Cortex of kidney (tissue), 1 donor: ENCODE measurements at places on chromosomes 2 and 18.

DNA sequence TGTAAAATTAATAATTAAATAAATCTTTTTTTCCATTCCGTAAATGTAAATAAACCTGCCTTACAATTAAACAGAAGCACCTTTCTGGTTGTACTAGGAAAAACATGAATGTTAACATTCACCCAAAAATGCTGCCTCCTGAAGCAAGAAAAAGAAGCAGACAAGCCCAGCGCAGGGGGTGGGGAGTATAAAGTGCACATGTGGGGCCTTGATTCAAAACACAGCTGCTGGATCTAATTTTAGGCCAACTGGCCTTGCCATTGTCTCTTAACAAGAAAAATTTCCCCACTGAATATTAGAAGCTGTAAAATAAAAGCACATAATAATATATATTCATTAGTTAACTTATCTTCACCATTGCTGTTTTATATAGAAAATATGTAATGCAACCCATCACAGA is 28.3 kb downstream of the TCF4 start:
- DNase-seq: no peak

DNA sequence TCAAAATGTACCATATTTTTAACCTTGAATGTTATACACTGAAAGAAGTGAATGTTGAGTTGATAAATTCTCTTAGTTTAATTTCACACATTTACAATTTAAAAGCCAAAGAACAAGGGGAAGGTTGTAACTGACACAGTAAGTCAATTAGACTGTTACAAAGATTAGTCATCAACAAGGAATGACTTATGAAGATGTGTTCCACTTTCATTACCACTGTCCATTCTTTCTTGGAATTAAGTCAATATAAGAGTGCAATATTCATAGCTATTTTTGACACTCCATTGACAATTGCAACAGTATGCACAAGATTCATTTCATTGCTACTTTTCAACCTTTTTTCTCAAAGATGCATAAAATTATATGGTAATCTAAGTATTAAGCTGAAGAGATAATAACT is 291.3 kb downstream of the RIT2 start:
- no peak for DNase-seq

- DNase-seq: no peak
Measured at GRCh38 chr18:415617-416612, 84.6 kb downstream of the COLEC12 start.

GRCh38 chr18:407626-408224 is 92.8 kb downstream of the COLEC12 start:
- no peak for DNase-seq

DNA sequence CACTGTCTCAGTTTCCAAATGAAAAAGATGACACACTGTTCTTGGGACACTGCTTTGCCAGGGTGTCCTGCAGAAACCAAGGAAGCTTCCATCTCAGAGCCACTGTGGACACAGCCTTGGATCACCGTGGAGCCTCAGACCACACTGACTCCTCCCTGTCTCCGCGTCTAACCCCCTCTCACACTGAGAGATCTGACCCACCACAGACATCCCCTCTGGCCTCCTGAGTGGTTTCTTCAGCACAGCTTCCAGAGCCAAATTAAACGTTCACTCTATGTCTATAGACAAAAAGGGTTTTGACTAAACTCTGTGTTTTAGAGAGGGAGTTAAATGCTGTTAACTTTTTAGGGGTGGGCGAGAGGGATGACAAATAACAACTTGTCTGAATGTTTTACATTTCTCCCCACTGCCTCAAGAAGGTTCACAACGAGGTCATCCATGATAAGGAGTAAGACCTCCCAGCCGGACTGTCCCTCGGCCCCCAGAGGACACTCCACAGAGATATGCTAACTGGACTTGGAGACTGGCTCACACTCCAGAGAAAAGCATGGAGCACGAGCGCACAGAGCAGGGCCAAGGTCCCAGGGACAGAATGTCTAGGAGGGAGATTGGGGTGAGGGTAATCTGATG is 113.4 kb upstream of the PKDCC start:
- DNase-seq: no peak

GRCh38 chr2:62208758-62209114 is 12.8 kb downstream of the B3GNT2 start:
- no peak for DNase-seq

DNA sequence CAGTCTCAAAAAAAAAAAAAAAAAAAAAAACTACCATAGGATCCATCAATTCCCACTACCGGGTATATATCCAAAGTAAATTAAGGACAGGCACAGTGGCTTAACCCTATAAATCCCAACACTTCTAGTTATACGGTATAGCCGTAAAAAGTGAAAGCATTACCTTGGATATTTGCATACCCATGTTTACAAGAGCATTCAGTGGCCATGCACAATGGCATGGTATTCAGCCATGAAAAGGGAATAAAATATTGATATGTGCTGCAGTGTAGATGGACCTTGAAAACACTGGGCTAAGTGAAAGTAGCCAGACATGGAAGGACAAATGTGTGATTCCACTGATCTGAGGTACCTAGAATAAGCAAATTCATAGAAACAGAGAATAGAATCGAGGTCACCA is 111.8 kb upstream of the CAB39 start:
- DNase-seq: no peak

DNA sequence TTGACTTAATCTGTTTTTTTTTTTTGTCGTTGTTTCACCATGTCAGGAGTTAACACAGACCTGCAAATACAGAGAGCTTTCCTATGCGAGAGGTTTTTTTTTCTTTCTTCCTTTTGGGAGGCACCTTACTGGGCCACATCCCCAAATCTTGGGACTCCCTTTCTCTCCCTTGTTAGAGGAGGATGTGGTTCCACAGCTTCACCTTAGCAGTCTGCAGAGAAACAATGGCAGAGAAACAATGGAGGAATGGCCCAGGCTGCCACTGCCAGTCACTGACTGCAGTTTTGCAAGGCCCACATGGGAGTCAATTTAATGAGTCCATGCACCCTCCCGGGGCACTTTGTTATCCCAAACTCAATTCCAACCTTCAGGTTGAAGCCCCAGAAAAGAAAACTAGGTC is 20.8 kb upstream of the PDK1 start:
- no peak for DNase-seq

GRCh38 chr18:52617931-52618330 is 277.9 kb downstream of the DCC start:
- no peak for DNase-seq

GRCh38 chr18:66439670-66440069 is 164.2 kb downstream of the CDH19 start:
- DNase-seq: no peak

GRCh38 chr18:53417003-53417402 is 807.5 kb downstream of the MBD2 start:
- no peak for DNase-seq

- no peak for DNase-seq
Measured at GRCh38 chr2:103176294-103176915, 414.6 kb downstream of the TMEM182 start.

DNA sequence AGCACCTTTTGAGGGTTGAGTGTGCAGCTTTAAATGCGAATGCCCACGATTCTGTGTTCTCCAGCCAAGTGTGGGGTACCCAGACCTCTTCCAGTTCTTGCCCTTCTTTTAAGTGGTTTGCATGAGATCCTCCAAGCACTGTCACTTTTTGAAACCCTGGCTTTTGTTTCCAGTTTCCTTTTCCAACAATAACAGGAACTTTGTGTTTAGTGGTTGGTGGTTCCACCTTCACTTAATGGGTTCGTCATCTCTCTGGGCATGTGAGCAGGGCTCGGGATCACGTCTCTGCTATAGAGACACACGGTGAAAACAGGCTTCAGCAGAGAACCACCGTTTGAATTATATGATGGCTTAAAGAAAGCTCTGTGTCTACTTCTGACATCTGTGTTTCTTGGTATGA is 197.6 kb downstream of the LDLRAD4 start:
- no peak for DNase-seq

DNA sequence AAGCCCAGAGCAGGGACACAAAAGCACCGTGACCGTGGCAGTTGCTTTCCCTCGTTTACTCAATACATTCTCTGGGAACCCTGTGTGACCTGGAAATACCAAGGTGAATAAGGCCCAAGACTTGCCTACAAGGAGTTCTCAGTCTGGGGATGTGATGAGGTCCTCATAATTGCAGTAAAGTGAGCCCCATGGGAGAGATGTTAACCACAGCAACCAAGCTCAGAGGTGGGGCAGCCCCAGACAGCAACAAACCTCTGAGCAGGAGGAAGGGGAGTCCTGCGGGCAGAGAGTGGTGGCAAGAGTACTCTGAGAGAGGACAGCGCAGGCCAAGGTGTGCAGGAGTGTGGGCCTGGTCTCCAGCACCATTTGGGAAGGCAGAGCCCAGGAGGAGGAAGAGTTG is 91.6 kb downstream of the TTC32 start:
- DNase-seq: no peak

DNA sequence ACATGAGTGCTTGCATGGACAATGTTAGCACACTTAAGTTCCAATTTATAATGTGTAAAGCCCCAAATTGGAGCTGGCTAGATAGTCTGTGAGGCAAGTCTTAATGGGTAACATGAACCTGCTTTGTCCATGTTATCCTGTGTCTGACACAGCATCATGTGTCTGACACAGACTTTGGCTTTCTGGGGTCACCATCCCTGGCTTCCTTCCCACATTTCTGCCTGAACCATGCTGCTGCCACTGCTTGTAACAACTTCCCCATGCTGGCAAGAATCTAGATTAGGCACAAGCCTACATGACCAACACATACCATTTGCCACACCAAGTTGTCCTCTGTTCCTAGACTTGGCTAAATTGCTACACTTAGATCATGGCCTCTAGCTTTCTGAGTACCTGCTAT is 49.8 kb upstream of the ZBTB7C start:
- no peak for DNase-seq

- no peak for DNase-seq
Measured at GRCh38 chr2:230938516-230939065, 13.5 kb upstream of the GPR55 start.

DNA sequence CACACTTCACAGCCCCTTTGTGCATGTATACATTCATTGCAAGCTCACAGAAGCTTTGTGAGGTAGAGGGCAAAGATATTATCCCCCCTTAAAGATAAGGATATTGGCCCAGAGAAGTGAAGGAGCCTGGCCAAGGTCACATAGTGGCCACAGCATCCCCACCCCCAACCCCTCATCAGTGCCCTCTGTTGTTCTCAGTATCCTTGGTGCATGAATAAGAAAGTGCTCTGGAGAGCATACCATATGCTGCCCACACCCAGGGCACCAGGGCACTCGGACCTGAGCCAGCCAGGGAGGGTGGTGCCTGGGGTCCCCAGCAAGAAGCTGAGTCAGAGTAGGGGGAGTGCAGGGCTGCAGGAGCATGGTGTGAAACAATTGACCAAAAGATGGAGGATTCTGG is 3.3 kb downstream of the DYSF start:
- DNase-seq: no peak

DNA sequence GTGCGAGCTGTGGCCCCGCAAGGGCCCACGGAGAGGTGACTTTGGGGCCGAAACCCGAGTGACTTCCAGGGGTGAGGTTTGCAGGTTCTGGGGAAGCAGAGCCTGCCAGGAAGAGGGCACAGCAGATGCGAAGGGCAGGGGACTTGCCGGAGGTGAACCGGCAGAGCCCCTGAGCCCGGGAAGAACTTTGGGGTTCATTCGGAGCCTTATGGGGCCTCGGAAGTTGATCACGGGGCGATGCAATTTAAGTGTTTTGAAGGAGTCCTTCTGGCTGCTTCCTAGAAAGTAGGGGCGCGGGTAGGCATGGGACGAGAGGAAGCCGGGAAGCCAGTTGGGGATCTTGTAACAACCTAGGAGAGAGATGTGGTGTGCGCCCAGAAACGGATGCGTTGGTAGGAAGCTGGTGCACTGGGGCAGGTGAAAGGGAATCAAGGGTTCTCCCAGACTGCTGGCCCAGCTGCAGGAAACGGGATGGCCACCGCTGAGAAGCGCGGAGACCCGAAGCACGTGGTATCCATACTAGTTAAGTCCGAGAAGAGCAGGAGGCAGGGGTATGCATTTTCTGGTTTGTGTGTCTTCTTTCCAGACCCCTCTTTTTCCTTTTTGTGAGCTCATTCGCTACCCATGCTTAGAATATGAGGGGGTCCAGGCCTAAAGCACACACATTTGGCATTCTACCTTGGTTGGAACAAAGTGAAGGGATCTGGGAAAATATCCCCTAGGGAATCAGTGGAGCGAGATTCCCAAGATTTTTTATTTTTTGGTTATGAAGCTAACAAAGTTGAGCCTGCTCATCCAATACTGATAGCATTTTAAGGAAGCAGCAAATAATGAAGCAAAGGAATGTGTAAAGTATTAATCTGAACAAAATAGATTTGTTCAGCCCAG is 758 bp downstream of the SCLY start:
- no peak for DNase-seq

DNA sequence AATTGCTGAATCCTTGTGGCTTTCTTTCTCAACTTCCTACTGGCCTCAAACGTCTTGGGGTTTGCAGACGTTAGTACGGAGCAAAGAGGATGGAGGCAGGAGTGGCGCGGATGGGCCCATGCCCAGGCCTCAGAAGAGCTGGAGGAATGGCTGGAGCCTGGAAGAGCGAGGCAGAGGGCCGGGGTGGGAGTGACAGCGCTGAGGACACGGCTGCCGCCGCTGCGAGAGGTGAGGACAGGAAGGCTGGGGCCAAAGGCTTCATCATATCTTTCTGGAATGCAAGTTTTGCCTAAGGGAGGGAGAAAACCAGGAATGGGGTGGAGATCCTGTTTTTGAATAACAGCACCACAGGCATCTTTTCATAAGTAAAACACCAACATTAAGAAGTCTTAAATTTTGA is 178.5 kb upstream of the SESTD1 start:
- no peak for DNase-seq

- DNase-seq: no peak
Measured at GRCh38 chr18:48003426-48004349, 73.2 kb upstream of the SMAD2 start.

GRCh38 chr2:27095745-27096651 is 9.4 kb downstream of the KHK start:
- no peak for DNase-seq

- no peak for DNase-seq
Measured at GRCh38 chr2:200616656-200617055, 30.8 kb downstream of the AOX1 start.

DNA sequence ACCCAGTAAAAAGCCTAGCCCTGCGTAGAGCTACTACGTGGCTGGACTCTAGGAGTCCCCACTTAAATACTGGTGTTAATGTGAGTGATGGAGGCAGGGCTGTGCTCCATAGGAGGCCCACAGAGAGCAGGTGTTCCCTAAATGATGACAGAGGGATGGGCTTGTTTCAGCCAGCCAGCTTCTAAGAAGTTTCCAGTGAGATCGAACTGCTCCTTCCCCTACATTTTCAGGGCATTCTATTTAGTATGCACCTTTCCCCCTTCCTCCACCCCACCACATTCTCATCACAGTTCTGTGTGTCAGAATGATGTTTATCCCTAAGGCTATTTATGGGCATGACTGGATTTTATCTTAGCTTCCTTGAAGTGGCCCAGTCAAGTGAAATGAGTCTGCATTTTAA is 213.0 kb downstream of the TRIB2 start:
- DNase-seq: no peak

DNA sequence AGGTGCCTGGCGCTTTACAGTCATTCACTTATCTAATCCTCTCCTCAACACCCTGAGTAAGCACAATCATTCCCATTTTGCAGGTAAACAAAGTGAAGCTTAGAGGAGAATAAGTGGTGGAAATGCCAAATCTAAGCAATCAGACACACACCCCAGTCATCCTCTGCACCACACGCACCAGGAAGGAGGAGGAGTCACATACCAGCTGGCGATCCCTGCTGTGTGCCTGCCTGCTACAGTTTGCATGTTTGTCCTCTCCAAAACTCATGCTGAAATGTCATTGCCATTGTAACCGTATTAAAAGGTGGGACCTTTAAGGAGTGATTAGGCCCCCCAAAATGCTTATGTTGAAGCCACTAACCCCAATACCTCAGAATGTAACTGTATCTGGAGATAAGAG is 93.7 kb downstream of the LOXHD1 start:
- DNase-seq: no peak
